GM20000 (cell line): ENCODE measurements at places on chromosomes 4 and X.

GRCh38 chrX:132877954-132878536 lies 80.4 kb downstream of the HS6ST2 start:
- DNase-seq = no peak

- no peak for DNase-seq
Measured at GRCh38 chrX:122076241-122076640, 1028.8 kb downstream of the GLUD2 start.

DNA sequence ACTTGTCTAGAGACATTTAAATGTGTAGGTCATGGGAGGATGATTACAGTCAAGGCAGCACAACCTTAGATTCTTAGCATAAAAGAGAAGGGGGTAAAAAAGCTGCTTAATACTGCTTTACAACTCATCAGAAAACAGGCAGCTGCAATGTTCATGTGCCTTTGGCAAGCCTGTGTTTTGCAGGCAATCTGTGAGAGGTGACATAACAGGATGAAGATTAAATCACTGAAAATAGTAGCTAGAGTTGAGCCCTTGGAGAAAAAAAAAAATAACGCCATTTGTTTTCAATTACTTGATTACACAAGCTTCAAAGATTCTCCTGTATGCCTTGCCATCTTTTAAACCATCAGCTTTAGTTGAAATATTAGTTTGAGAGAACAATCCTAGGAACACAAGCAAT lies 847.6 kb upstream of the LCORL start:
- DNase-seq = no peak

DNA sequence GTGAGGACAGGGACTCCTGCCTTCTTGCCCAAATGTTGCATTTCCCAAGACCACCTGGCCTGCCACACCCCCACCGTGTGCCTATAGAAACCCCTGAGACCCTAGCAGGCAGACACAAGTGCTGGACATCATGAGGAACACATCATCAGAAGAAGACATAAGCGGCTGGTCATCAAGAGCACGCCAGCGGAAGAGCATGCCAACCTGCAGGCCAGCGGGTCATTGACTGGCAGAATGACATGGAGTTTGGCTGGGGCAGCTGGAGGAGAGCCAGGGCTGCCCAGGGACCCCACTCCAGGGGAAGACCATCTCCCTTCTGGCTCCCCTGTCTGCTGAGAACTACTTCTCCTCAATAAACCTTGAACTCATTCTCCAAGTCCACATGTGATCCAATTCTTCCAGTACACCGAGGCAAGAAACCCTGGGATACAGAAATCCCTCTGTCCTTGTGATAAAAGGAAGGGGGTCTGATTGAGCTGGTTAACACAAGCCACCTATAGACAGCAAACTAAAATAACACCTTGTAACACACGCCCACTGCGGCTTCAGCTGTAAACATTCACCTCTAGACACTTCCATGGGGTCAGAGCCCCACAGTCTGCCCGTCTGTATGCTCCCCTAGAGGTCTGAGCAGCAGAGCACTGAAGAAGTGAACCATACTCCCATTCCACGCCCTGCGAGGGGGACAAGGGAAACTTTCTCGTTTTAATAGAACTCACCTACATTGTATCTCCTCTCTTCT lies 164.8 kb upstream of the EMCN start:
- DNase-seq = no peak

- no peak for DNase-seq
Measured at GRCh38 chr4:37225778-37226177, 18.8 kb upstream of the NWD2 start.

GRCh38 chr4:20493761-20494353 lies 206.4 kb upstream of the PACRGL start:
- no peak for DNase-seq

DNA sequence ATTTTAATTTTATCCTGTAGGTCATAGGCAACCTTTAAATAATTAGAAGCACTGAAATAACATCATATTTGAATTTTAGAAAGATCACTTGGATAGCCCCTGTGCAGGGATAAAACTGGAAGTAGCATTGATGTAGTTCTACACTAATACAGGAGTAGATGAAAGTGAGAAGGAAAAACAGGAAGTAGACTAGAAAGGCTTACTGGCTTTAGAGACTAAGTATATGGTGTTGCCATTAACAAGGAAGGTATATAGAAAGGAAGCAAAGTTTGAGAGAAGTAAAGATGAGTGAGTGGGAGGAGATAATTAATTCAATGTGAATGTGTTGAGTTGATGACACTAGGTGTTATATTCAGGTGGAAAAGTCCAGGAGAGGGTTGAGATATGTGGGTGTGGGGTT lies 73.1 kb upstream of the EPGN start:
- no peak for DNase-seq

DNA sequence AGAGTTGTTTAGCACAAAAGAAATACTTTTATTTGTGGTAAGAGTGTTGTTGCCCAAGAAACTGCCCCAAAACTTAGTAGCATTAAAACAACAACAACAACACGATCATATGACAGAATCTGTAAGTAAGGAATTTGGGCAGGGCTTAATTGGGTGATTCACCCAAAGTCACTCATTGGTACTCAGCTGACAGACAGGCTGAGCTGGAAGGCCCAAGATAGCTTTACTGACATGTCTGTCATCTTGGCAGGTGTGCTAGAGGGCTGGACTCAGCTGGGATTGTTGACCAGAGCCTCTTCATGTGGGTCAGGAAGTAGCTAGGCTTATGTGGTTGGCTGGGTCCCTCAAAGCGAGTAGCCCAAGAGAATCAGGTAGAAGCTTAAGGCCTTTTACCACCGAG lies 52.3 kb downstream of the KIAA0232 start:
- DNase-seq = no peak

DNA sequence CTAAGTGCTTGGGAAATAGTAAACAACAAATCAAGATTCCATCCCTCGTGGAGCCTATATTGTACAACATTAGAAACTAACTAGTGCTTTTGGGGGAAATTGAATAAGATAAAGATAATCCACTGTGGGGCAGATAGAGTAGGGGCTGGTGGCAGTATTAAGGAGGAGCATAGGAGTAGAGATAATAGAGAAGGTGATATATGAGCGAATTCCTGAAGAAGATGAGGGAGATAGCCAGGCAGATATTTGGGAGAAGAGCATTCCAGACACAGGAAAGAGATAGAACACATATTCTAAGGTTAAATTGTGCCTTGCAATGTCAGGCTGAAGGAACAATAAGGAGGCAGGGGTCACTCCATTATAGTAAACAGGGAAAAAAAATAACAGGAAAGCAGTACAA lies 218.2 kb downstream of the GRID2 start:
- no peak for DNase-seq

- peak; percentile 46 for DNase-seq
Measured at GRCh38 chrX:71652405-71652804, 14.9 kb upstream of the LOC101059915 start.

DNA sequence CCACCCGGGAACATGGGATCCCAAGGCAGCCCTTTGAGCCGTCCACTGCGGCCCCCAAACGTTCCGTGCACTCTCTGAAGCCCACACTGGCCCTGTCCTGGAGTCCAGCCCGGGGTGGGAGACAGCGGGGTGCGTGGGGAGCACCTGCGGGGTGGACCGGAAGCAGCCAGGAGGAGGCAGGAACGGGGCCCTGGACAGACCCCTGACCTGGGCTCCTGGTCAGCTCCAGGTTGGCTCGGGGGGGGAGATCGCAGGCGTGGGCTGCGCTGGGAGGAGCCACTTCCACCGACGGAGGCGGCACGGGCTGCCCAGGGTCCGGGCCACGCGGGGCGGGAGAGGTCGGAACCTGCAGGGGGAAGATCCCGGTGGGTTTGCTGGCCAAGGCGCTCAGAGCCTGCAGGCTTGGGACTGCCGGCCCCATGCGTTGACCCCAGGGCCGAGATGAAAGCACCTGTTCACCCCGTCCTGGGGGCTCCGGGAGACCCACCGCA lies 5.7 kb upstream of the PLCXD1 start:
- DNase-seq = no peak

DNA sequence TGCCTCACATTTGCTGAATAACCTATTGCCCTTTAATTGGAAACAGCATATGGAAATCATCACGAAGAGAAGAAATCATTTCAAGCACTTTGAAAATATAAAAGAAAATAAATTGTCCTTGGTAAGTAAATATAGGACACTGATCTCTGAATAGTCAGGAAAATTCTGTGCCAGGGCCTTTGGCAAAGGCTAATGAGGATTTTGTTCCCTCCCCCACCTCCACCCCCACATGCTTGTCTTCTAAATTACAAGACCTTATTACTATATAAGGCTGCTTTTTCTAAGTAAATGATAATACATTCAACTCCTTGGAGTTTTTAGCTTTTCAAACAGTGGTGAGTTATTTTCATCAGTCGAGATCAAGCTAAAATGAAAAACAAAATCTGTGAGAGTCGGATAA lies 15.8 kb downstream of the SYNPO2 start:
- no peak for DNase-seq

DNA sequence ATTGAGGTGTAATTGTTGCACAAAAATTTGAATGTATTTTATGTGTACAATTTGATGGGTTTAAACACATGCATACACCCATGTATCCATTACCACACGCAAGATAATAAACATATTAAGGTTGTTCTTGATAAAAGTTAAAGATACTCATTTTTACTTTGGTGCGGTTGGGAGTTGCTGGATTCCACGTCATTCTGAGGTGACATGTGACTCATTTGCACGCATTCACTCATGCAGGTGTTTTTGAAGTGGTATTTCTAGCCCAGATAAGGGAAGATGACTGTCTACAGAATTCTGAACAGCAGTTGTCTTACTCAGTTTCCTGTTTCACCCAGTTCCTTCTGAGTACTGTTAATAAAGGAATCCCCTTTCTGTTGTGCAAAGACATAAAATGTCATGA lies 142.0 kb downstream of the RTL3 start:
- DNase-seq = peak; percentile 12

- DNase-seq = no peak
Measured at GRCh38 chr4:66372706-66373105, 702.4 kb upstream of the EPHA5 start.

DNA sequence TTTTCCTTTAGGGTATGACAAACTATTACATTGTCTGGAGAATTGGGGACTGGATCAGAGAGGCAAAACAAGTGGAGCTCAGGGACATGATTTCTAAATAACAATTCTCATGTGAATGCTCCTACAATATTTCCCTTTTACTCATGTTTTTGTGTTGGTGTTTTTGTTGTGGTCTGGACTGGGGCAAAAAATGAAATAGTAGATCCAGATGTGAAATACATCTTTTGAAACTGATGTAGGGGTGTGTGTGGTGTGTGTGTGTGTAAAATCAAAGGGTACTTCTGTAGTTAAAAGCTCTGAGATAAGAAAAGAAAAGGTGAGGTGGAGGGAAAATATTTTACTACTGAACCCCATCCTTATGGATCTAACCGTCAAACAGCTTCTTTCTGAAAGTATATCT lies 188.4 kb upstream of the RPL34 start:
- no peak for DNase-seq

GRCh38 chr4:169225058-169225751 lies 45.6 kb downstream of the SH3RF1 start:
- no peak for DNase-seq

DNA sequence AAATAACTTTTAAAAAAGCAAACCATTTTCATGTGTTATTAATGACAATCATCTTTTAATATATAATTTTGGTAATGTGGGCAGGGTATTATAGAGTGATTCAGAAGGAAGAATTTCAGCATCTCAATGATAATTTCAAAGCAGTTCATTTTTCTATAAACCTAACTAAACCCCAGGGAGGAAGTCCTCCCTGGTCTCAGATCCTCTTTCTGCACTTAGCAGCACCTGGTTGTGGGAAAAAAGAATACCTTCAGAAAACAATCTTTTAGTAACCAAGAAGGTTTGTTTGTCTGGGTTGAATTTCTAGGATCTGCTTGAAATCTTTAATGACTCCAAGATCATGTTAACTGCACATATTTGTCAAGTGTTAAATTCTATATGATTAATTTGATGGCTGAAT lies 29.9 kb downstream of the DKK2 start:
- DNase-seq = no peak

DNA sequence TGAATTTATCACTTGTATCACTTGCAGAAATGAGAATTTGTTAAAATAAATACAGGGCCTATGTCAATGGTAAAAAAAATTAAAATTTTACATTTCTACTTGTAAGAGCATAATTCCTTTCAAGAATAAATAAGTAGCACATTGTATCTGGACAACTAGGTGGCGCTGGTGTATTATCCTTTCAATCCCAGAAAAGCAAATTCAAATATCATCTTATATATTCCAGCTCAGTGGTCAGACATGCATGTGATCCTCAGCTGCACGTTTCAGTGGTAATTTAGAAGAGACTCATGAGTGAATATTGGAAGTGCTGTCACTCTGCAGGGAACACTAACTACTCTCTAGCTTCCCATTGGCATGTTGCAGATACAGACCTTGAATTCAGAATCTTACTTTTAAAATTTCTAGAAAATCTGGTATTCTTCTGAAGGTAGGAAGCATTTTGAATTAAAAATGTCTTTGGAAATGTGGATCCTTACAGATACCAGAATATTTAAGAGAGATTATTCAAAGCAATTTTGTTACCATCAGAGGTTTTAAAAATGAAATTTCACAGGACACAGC lies 1414.7 kb upstream of the TENM3 start:
- peak; percentile 23 for DNase-seq

- DNase-seq = no peak
Measured at GRCh38 chr4:945274-946102, 13.2 kb downstream of the TMEM175 start.

DNA sequence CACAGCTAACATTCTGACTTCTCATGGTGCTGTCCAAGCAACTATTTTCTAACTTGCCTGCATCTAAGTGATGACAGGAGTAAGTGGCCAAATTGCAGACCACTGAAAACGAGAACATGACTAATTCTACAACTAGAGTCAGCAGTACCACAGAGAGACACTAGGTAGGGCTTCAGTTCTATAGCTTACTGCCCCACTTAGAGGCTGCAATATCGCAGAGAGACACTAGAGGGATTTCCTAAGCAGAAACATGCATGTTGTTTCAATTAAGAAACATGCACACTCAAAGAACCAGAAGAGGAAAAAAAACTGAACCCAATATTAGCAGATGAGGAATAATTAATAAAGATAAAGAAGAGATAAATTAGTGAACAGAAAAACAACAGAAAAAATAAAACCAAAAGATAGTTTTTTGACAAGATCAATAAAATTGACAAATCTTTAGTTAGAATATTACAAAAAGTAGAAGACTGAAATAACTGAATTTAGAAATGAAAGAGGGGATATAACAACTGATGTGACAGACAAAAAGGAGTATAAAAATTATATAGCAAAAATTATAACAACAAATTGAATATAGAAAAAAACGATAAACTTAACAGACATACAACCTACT lies 100.8 kb downstream of the SPIN4 start:
- DNase-seq = peak; percentile 21

- no peak for DNase-seq
Measured at GRCh38 chr4:73453701-73454005, 17.6 kb downstream of the AFP start.

GRCh38 chr4:151260526-151260925 lies 16.4 kb upstream of the PRSS48 start:
- no peak for DNase-seq

- no peak for DNase-seq
Measured at GRCh38 chr4:10023050-10023419, 1.7 kb upstream of the SLC2A9 start.

- DNase-seq = no peak
Measured at GRCh38 chrX:45358392-45358791, 157.7 kb upstream of the DIPK2B start.

- no peak for DNase-seq
Measured at GRCh38 chr4:186946682-186947294, 223.1 kb upstream of the FAT1 start.
